CD4-positive, alpha-beta T cell treated with Interleukin-12 subunit alpha and Interleukin-12 subunit beta, for 1 hour (primary cell): ENCODE measurements at places on chromosomes 11 and 22.

DNA sequence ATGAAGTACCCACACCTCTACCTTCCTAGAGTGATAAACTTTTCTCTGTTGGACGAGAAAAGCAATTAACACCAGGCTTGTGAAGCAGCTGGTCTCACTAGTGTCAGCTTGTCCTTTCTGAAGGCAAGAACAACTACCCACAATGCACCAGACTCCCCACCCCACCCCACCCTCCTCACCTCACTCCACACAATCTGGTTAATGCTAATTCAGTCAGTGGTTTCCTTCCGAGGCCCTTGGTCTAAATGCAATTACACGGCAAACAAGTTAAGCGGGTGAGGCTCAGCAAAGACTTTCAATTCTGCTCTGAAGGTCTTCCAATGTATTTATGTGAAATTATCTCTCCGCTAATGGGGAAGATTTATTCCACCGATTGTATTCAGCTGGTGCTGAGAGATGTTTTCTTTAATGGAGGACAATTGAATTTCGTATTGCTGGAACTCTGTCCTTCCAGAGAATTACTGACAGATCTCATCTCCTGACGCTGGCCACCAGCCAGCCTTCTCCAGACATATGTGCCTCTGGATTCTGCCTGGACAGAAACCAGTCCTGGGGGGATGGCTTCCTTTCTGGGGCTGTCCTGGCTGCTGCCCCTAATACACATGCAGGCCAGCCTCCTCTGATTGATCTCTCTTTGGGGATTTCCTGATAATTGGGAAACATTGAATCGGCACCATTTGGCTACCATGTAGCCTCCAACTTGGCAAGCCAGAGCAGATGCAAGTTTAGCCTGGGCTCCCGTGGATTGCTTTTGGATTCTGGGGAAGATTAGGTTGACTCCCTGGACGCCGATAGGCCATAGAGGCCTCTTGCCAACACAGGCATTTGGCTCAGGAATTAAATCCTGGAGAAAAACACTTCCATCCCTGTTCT is 165.8 kb upstream of the NARS2 start:
- DNase-seq: no peak

GRCh38 chr11:123628936-123629683 is 25.3 kb downstream of the SCN3B start:
- DNase-seq: no peak

GRCh38 chr11:75555079-75555811 is 6.8 kb upstream of the SERPINH1 start:
- DNase-seq: no peak

- DNase-seq: no peak
Observed at GRCh38 chr22:21100149-21101032, 54.6 kb downstream of the LRRC74B start.

DNA sequence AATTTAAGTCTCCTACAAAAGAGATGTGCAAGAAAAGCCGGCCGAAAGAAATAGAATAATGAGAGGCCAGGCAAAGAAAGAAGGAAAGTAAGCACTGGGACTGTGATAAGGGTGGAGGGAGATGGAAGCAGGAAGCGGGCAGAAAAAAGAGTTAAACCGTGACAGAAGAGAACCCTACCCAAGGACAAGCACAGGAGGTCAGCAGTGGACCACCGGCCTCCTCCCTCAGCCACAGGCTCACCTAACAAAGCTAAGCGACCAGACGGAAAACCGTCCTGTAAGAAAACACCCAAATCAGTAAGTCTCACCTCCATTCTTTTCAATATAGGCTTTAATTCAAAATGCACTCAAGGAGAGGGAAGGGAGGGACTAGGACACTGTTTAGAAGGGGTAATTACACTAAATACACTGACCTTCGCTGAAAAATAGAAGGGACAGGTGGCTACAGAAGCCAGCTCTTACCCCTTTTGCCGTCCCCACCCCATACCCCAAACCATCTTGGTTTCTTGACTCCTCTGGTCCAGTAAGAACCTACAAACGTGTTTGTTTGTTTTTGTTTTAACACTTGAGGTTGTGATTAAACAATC is 1.9 kb downstream of the FAM181B start:
- DNase-seq: no peak

DNA sequence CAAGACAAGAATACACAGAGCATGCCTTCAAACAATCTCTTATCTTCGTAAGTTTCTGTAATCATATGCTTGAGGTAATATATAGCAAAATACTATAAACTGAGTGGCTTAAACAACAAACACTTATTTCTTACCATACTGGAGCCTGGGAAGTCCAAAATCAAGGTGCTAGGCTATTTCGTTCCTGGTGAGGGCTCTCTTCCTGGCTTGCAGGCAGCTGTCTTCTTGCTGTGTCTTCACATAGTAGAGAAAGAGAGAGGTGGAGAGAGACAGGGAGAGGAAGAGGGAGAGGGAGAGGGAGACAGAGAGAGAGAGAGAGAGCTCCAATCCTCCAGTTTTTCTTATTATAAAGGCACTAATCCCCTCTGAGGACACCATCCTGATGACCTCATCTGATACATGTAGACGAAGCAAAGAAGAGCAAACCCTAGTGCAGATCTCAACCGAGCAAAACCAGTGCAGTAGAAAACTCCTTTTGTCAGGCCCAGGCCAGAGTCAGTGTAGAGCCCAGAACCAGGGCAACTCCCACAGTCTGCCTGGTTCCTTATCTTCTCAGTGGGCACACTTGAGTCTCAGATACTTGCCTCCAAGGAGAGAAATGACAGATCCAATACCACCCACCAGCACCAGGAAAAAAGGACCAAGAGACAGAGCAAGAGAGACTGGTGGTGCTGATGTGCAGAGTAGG is 297.1 kb upstream of the NCAM1 start:
- no peak for DNase-seq

DNA sequence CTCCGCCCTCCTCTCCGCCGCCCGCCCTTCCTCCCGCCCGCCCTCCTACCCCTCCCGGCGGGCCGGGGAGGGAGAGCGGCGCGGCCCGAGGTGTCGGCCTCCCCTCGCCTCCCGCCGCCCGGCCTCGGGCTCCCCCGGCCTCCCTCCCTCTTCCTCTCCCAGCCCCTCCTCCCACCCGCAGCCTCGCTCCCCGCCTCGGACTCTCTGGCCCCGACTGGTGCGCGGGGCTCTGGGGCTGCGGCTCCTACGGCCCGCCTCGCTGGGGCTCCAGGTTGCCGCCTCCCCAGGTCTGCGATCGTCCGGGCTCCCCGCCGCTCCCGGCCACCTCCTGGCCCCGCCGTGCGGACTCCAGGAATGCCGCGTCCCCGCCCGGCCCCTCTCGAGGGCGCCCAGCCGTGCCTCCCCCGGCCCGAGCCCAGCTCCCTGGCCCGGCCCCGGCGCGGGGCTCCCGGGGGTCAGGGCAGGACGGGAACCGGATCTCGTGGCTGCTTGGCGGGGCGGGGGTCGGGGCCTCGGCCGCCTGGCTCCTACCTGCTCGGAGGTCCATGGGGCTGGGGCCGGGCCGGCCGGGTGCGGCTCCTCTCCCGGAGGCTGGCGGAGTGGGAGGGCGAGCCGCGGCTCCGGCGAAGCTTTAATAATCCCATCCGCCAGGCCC is at the start of gene CLCF1:
Gene CLCF1 (minus strand): TSS at position 606 of the 655 bp plus-strand sequence. CDS start 59 bp downstream, at position 547.
- DNase-seq: peak; percentile 50

GRCh38 chr11:131889146-131889577 is 518.7 kb downstream of the NTM start:
- DNase-seq: no peak

- no peak for DNase-seq
Observed at GRCh38 chr11:19938866-19939265, 221.4 kb downstream of the DBX1 start.

DNA sequence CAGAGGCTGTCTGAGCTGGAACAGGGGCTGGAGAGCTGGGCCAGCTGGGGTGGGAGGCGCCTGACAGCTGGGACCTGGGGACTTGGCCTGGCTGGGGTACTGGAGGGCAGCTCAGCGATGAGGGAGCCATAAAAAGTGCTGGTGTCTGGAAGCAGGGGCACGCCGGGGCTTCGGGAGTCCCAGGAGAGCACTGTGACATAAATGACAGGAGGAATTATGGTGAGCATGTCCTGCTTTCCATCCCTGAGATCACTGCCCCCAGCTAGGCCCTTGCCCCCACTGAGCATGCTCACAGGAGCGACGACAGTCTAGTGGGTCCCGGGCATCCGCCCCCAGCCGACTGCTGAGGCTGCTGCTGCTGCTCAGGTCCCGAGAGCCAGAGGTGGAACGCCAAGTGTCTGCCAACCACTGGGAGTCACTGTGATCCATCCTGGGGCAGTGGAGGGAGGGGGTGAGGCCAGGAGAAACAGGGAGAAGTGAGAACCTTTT is 6.2 kb downstream of the ROBO4 start:
- DNase-seq: no peak

- no peak for DNase-seq
Observed at GRCh38 chr22:45298934-45299505, 10.7 kb upstream of the FAM118A start.

DNA sequence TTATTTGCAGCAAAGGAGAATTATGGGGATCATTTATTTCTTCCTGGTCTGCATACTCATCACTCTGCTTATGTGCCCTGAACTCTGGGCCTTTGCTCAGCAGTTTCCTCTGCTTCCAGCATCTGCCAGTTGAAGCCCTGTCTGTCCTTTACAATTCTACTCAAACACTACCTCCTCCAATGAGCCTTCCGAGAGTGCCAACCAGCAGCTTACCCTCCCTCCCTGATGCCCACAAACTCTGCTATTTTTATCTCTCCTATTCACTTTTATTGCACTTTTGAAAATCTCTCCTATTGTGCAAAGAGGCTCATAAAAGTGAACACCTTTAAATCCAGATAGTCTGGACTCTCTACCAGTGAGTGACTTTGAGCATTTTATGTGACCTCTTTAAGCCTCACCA is 3.6 kb upstream of the ME3 start:
- DNase-seq: no peak

DNA sequence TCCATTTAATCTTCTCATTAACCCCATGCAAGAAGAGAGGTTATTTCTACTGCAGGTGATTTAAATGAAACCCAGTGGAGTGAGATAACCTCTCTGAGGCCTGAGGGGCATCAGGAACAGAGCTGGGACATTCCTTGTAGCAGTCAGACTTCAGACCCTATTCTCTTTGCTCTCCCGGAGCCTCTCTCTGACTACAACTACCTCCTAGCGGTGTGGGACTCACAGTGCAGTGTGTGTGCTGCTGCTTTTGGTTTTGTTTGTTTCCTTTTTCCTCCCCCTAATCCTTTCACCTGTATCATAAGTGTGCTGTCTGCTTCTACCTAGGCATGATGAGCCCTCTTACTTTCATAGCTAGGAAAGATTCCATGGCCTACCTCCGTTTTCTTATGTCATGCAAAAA is 769.6 kb downstream of the NTM start:
- DNase-seq: no peak

DNA sequence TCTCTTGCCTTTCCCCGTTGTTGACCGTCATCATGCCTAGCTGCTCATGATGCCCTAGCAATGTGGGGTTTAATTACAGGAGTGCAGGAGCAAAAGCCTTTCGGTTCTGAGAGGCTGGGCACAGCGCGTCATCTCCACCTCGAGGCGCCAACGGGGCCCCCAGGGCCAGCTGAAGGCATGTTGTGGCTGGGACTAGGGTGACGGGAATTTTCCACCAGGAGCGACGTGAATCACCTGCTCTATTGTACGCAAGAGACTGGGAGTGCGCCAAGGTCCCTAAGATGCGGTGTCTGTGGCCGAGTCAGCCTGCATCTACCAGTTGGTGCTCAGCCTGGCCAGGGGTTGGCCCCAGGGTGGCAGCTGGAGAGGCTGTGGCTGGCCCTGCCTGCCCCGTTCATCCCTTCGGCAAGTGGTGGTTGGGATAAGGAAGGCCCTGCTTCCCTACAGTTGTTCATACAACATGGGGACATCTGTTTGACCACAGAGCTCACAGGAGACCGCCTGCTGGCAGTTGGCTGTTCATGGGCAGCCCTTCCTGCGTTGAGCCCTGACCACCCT is 1175.6 kb downstream of the BRD1 start:
- DNase-seq: no peak

- no peak for DNase-seq
Observed at GRCh38 chr11:35061516-35062440, 77.2 kb upstream of the CD44 start.

DNA sequence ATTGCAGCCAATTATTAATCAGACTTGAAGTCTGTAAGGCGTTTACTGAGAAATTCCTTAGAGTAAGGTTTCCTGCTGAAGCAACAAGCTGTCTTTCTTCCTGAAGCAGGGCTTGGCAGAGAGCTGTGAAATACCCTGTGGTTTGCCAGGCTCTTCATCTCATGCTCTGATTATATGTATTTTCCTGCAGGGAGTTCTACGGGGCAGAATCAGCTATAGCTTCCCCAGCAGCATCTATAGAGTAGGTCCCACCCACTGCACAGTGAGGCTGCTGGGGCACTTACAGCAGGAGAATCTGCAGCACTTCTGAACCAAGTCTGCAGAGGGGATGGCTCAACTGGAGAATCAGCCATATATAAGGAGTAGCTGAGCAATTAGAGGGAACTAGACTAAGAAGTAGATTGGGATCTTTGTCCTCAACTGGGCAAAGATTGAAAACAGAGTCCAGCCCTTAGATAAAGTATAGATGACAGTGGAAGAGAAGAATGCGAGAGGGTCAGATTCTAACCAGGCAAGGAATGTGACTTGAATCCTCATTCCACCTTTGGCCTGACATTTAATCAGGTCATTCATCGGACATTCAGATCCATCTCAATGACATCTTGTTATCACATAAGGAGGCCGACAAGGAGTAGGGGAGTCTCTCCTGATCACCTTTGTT is 37.6 kb downstream of the CNTF start:
- DNase-seq: no peak

GRCh38 chr22:44003405-44004103 is 20.5 kb upstream of the PARVB start:
- DNase-seq: no peak

- no peak for DNase-seq
Observed at GRCh38 chr11:79273781-79274180, 167.0 kb downstream of the TENM4 start.

- DNase-seq: no peak
Observed at GRCh38 chr11:57793351-57794115, 31.9 kb downstream of the CTNND1 start.

- peak; percentile 82 for DNase-seq
Observed at GRCh38 chr22:39534591-39535356, 2.2 kb upstream of the RPS19BP1 start.

DNA sequence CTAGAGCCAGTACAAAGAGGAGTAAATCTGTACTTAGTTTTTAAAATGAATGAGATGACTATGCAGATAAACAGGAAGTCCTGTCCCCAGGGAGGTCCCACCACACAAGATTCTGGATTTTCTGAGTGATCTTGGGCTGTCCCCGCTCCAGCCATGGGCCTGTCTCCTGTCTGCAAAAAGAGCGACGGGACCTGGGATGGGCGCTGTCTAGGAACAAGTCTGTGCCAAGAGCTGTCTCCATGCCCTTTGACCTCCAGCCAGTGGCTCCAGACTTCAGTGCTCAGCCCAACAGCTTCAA is 6.0 kb downstream of the CSNK1E start:
- DNase-seq: no peak

DNA sequence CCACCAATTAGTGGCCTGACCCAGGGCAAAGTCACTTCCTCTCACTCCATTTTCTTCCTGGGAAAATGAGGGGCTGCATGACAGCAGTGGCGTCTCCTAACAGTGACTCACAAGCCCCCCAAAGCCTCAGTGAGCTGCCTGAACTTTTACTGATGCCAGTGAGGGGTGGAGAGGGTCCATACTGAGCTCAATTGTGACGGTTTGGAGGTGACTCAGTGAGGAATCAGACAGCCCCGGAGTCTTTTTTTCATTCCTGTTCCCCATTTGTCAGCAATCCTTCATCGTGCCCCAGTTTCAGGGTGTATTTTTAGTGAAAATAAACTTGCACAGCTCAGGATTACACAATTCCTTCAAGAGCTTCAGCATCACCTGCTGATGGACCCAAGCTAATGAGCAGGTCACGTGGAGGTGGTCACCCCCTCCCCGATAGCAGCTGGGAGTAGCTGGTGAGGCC is 30.1 kb upstream of the RASD2 start:
- DNase-seq: no peak
